CD4-positive, alpha-beta T cell treated with Interleukin-1 beta for 1 hour (primary cell): ENCODE measurements at places on chromosomes 13 and 19.

DNA sequence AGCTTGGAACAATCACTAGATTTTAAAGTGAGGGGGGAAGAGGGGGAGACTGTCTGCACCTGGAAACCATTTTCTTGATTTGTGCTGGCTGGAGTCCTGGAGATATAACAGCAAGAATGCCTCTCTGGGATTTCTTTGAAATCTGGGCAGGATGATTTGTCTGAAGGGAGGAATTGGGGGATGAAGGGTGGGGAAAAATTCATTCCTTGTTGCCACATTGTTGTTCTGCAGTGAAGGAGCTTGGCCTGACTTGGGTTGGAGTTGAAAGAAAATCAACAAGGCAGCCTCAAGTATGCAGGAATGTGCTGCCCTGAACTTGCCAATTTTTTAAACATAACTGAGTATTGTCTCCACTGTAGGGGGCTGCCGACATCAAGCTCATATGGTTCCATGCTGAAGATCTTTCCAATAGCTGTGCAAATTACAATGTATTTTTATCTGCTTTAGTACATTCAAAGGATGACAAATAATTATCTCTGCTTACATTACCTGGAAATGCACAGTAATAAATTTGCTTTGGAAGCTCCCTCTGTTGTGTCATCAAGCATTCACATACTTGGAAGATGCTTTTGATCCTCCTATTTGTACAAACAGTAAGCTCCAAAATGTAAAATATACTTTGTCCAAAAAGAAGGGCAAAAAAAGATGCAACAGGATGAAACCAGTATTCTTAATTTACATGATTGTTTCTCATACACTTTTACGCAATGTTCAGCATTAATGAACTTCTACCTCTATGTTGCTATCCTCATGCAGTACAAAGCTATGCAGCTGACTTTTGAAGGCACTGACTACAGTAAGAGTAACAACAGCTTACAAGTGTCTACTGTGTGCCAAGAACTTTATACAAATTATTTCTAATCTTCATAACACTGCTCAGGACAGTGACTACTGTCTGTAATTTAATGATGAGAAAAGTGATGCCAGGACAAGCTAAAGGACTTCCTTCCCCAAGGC, 627.9 kb upstream of the KLF12 start:
- no peak for DNase-seq

GRCh38 chr19:6064336-6065073, 45.8 kb downstream of the RFX2 start:
- DNase-seq: no peak

- DNase-seq: no peak
Observed at GRCh38 chr19:57263244-57263741, 17.0 kb upstream of the ZNF460 start.

- no peak for DNase-seq
Observed at GRCh38 chr19:46349311-46349993, 2.6 kb downstream of the PPP5C start.

DNA sequence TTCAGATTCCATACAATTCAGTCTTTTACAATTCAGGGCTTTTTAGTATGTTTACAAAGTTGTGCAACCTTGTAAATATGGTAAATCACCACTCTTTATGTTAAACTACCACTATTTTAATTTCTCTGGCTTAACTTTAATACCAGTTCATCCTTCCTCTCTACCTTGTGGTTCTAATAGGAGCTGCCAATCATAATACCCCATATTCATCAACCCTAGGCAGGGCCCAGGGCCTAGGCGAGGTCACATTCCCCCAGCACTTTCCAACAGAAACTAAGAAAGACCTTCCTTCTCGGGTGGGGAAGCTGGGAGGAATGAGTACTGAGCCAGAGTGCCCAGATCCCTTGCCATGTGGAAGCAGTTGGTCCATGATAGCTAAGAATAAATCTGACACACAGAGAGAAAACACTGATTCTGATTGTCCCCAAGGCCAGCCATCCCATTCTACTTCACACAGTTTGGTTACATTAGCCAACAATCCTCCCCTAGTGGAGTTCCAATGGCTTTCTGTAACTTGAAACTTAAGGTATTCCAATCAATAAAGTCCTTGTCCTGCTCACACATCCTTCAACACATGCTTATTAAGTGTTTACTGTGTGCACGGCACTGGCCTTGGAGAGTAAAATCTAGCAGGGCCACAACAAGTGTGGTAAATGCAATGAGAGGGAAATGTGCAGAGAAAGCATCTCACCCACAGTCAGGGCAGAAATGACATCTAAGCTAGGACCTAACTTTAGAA, 76.8 kb downstream of the NUFIP1 start:
- no peak for DNase-seq

GRCh38 chr13:97537110-97537509, 103.1 kb downstream of the RAP2A start:
- no peak for DNase-seq

DNA sequence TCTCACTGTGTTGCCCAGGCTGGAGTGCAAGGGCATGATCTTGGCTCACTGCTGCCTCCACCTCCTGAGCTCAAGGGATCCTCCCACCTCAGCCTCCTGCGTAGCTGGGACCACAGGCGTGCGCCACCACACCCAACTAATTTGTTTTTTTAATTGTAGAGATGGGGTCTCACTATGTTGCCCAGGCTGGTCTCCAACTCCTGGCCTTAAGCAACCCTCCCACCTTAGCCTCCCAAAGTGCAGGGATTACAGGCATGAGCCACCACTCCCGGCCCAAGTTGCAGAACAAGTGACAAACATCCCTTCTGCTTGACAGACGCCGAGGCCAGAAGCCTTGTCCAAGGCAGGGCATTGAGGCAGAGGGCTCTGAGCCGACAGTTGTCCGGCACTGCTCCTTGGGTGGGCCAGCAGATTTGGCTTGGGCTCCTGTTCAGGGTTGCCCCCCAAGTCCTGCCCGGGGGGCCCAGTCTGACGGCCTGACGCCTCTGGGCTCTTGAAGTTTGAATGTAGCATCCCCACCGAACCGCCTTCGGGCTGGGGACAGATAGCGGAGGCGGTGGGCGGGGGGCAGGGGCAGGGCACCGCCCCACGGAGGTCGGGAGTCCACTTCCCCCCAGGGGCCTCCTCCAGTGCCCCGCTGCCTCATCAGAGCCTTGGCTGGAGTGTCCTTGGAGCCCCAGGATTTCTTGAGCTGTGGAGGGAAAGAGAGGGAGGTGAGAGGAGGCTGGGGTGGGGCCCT, 5.7 kb upstream of the SPACA4 start:
- no peak for DNase-seq

DNA sequence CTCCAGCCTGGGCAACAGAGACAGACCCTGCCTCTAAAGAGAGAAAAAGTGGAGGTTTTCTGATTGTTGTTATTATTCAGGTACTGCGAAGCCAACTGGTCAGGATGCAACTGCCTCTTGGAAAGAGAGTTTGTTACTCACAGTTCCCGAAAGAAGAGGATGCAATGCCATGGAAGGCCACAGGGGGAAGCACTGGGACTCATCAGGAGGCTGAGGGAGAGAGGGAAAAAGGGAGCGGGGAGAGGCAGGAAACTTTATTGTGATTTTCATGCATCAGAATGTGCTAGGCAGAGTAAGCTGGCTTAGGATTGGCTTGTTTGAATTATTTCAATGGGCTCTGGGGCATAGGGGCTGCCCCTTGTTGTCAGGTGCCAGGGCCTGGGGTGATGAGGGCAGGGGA, 27.6 kb downstream of the MYO9B start:
- DNase-seq: no peak

DNA sequence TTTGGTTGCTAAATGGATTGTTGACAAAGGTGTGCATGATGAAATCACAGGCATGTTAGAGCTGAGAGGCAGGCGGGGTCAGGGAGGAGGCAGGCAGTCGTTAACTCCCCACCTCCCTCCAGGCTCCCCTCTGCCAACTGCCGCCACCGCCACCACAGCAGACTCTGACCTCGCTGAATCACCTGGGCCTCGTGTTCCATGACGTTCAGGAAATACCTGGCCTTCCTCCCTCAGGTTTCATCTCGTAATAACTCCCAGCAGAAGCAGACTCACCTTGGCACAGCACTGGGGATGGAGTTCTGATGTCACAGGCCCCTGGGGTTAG, 198.5 kb downstream of the KATNAL1 start:
- DNase-seq: no peak

DNA sequence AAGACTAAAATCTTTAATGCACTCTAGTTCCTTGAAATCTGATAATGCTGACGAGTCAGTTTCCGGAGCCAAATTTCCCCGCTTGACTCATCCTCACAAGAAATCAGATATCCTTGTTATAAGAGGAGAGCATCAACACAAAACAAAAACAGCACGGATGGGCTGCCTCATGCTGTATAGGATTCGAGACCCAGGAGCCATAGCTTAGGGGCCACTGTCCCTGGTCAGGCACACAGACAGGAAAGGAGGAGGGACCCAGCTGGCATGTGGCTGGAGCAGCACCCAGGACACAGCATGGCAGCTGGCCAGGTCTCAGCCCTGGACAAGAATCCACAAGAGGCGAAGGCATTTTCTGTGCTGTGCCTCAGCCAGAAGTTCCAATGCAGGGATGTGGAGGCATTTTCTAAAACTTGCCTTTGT, 110.2 kb upstream of the SPATA13 start:
- no peak for DNase-seq

DNA sequence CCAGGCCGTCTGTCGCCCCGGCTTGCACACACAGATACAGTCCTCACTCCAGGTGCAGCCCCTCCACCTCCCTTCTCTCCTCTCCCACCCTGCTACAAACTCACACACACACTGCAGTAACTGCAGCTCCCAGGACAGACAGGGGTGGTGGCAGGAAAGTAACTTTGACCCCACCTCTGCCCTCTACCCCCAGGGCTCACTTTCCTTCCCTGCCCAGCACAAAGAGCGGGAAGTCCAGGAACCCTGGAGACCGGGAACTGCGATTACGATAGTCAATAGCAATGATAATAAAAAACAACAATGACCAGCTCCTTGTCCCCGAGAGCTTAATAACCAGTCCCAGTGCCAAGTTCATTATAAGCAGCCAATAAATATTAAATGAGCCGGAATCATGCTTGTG, at the start of gene CEACAM20:
Gene CEACAM20 (minus strand): TSS at position 140 of the 400 bp plus-strand sequence. CDS start 166 bp downstream, outside the sequence.
- no peak for DNase-seq

GRCh38 chr13:28002886-28003698, 14.6 kb upstream of the URAD start:
- no peak for DNase-seq

GRCh38 chr19:28443361-28443760, 769.6 kb downstream of the UQCRFS1 start:
- DNase-seq: no peak

DNA sequence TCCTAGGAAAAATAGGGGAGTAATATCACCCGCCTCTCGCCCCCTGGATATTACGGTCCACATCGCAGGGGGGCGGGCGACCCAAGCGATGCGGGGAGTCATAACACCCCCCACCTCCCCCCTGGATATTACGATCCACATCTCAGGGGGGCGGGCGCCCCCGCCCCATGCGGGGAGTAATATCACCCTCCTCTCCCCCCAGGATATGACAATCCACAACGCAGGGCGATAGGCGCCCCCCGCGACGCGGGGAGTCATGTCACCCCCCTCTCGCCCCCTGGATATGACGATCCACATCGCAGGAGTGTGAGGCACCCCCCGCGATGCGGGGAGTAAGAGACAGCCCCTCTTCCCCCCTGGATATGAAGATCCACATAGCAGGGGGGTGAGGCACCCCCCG, 684.4 kb upstream of the PCDH9 start:
- no peak for DNase-seq

GRCh38 chr13:105008604-105009003, 1526.9 kb downstream of the EFNB2 start:
- no peak for DNase-seq

- DNase-seq: no peak
Observed at GRCh38 chr13:21233086-21233485, 56.6 kb downstream of the MRPL57 start.

DNA sequence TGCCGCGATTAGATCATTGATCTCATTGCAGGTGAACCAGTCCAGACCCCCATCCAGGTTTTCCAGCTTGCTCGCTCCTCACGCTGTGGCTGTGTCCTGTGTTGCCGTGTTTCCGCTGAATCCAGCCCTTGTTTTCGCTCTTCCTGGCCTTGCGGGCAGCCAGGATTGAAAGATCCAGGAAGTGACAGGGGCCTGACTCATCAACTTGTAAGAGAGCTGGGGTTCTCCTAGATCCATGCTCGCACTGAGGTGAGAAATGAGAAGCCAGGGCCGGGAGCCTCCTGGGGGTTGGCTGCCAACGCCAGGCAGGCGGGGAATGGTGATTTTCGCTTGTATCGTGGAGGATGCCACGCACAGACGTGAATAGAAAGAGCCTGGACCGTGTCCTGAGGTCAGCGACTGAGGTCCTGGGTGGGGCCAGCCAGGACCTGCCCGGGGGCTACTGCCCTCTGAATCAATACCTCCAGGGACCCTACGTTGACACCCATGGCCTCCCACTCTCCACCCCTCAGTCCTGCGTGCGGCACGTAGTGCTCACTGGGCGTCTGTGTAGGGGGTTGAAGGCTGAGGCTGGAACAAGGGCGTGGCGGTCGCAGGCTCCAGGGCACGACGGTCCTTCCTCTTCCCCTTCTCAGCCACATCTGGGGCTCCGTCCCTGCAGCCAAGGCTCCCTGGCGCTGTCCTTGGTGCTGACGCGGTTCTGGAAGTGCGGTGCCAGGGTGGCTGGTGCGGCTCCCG, 7.3 kb upstream of the PTPRH start:
- DNase-seq: peak; percentile 37

DNA sequence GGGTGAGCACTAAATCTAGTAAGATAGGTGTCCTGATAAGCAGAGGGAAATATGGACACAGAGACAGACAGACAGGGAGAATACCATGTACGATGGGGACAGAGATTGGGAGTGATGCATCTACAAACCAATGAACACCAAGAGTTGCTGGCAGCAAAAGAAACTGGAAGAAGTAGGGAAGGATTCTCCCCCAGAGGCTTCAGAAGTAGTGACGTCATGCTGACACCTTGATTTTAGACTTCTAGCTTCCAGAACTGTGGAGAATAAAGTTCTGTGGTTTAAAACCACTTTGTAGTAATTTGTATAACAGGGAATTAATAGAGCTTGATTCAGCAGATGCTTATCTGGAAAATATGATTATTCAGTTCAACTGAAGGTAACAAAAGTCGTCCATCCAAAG, 66.1 kb downstream of the SLC10A2 start:
- DNase-seq: no peak

DNA sequence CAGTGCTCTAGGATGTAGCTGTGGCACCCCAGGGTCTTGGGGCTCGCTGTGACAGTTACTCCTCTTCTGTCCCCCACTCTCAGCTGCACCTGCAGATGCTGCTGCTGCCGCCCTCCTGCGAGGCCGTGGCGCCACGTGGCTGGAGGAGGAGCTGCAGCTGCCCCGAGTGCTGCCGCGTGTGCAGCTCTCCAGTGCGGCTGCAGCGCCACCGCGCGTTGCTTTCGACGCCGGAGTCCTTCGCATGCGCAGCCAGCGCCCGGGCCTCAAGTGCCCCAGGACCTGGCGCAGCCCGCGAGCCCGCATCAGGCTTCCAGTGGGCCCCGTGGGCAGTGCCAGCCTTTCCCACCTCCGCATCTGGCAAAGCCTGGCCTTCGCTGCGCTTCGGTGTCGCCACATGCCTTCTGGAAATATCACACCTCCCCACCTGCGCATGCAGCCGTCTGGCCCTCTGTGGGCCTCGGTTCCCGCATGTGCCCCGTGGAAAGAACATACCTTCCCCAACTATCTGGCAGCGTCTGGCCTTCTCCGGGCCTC, 692 bp upstream of the ZNF580 start:
- peak; percentile 85 for DNase-seq
